ENCODE measurements at places on chromosomes 12 and 14. TPM values are rescaled to one million over a fixed set of nuclear protein-coding genes. Genes with fewer than 3 reads are reported as not detected.
A peak's percentile ranks its signal among the peaks of the same experiment; 100 is the strongest.

GRCh38 chr12:88993651-88994050, 358.6 kb downstream of the DUSP6 start:
- DNase-seq = no peak

- no peak for DNase-seq
Observed at GRCh38 chr14:61474015-61474414, 152.6 kb downstream of the PRKCH start.

GRCh38 chr12:93361151-93361919, 16.4 kb upstream of the NUDT4 start:
- DNase-seq = no peak

- no peak for DNase-seq
Observed at GRCh38 chr14:35391388-35391710, 13.2 kb downstream of the NFKBIA start.

- DNase-seq = no peak
Observed at GRCh38 chr12:124578445-124578844, 11.0 kb upstream of the NCOR2 start.

- no peak for DNase-seq
Observed at GRCh38 chr14:84027351-84027750, 1502.6 kb upstream of the FLRT2 start.

GRCh38 chr12:43462741-43463140, 89.3 kb downstream of the ADAMTS20 start:
- no peak for DNase-seq

- DNase-seq = no peak
Observed at GRCh38 chr14:77085538-77085937, 12.5 kb upstream of the CIPC start.

DNA sequence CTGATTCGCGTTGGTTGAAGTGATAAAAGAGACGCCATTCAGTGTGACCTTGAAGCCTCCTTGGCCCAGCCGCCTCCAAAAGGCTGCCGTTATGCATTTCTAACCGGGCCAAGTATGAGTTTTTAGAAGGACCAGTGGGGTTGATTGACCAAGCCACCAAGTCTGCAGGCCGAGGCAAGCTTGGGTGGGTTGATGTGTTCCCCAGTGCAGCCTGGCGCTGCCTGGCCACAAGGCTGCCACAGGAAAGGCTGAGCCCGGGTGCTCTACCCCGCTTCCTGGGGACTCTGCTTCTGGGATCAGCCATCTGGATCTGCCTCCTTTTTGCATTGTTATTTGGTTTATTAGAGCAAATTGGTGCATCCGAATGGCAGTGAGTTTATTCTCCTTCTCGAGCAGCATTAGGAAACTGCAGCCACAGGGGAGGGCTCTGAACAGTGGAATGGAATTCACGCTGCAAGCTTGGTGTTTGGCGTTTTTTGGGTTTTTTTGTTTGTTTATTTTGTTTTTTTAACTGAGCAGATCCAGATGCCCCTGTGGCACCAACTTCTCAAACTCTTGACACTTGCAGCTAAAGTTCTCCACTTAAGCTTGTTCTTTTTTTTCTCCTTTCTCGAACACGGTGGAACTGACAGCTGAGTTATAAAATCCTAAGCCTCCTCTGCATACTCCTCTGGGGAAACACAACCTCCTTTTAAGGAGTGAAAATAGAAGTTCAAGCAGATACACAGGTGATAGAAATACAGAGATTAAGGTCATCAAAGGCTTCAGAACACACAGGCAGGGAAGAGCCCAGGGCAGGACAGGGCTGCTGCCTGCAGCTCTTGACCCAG, 145.4 kb upstream of the FKBP4 start:
- peak; percentile 76 for DNase-seq

GRCh38 chr14:67938071-67938470, 118.5 kb downstream of the RAD51B start:
- no peak for DNase-seq

DNA sequence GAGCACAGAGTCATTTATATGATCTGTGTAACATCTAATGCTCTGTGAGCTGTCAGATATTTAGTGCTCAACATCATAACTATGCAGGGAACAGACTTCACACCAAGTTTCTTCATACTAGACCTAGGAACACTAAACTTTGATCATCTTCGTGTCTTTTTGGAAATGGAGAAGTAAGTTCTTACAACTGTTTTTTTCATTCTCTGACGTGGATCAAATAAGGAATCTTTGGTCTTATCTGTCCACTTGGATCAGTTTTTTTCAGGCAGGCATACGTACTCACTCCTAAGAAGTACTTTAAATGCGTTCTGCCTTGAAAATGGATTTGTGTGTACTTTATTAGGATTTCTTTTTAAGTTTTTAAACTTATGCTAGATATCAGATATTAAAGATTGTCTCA, 191.0 kb downstream of the FBXL14 start:
- DNase-seq = no peak

GRCh38 chr14:103488071-103488470, 34.6 kb downstream of the CKB start:
- DNase-seq = no peak

GRCh38 chr14:22536853-22537338, 52.1 kb downstream of the DAD1 start:
- DNase-seq = no peak

- no peak for DNase-seq
Observed at GRCh38 chr12:96136161-96136560, 58.0 kb upstream of the ELK3 start.

DNA sequence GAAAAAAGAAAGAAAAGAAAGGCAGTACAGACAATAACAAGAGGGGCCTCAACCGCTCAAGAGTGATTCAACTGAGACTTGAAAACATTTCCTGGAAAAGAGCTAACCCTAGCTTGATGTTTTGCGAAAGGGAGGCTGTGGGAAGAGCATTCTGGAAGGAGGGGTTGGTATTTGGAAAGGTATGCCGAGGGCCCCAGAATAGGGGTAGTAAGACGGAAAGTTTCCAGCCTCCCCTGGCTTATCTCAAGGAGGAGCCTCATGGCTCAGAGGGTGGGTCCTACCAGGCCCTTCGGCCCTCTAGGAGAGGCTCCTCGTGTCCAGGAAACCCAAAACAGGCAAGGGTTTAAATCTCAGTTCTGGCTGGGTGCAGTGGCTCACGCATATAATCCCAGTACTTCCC, 8.4 kb downstream of the RNU4-2 start:
- DNase-seq = no peak

- DNase-seq = peak; percentile 53
Observed at GRCh38 chr12:49346659-49347310, at the start of gene DNAJC22. DNAJC22 (plus strand) TSS chr12:49346888; CDS start chr12:49348873, 1,985 bp downstream.

GRCh38 chr12:98814254-98814653, 169.2 kb downstream of the APAF1 start:
- no peak for DNase-seq

DNA sequence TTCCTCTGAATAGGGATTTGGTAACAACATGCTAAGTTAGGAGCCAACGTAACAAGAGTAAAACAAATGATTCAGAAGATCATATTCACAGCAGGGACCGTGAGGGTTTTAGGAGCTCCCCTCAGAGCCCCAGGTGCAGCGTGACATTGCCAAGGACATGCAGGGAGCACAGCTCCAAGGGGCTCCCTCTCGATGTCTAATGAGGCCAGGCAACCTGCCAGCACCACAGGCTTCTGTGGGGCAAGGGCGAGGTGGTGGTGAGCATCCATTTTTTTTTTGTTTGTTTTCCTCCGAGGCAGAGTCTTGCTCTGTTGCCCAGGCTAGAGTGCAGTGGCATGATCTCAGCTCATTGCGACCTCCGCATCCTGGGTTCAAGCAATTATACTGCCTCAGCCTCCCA, 95.1 kb upstream of the PTPRB start:
- no peak for DNase-seq

GRCh38 chr14:95077345-95077744, 80.0 kb downstream of the DICER1 start:
- no peak for DNase-seq

DNA sequence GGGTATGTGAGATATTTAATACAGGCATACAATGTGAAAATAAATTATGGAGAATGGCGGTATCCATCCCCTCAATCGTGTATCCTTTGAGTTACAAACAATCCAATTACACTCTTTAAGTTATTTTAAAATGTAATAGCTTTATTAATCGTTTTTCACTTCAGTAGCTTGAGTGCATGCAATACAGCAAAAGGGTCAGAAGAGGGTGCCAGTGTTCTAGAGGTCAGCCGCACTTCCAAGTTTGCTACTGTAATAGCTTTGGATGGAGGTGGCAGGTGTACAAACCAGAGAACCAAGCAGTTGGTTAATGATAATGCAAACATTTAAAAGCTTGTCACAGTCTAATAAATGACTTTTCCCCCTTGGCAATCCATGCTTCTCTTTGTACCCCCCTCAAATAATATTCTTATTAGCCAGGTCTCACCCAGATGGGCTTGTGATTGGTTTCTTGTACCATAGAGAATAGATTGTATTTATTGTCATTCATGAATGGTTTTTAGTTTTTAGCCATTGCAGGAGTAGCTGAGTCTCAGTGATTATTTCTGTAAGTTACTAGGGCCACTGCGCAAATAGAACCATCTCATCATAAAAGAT, 127.0 kb downstream of the ERC1 start:
- DNase-seq = no peak

GRCh38 chr14:57712102-57712501, 153.8 kb downstream of the SLC35F4 start:
- DNase-seq = no peak

DNA sequence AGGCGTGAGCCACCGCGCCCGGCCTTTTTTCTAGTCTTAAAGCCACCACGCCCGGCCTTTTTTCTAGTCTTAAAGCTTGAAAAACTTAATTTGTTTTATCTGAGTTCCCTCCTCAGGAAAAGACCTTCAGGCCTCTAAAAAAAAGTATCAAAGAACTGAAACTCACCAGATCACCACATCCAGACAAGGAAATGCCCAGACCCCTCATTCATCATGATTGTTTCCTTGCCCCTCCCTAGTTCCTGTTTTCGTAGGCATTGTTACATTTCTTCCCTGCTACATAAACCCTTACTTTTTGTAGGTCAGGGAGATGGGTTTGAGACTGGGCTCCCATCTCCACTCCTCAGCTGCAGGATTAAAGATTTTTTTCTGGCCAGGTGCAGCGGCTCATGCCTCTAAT, 21.1 kb upstream of the VWF start:
- DNase-seq = no peak

- DNase-seq = no peak
Observed at GRCh38 chr14:78022059-78022458, 148.1 kb upstream of the NRXN3 start.

GRCh38 chr12:72901685-72902084, 629.5 kb downstream of the TRHDE start:
- no peak for DNase-seq

- no peak for DNase-seq
Observed at GRCh38 chr12:121980191-121980891, 41.3 kb upstream of the BCL7A start.

DNA sequence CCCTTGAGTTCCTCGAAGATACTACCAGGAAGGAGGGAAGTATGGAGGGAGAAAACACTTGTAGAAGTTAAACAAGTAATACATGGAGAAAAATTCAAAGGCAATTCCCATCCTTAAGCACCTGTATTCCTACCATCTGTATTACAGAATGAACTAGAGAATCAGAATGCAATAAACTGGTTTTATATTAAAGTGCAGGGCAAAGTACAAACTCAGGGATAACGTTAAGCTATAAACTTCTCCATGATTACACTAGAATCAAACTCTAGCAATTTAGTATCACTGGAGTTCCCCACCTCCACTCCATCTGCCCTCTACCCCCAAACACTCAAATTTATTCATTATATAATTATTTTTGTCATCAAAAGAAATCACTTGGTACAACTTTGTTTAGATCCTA, 13.1 kb downstream of the PAWR start:
- no peak for DNase-seq

DNA sequence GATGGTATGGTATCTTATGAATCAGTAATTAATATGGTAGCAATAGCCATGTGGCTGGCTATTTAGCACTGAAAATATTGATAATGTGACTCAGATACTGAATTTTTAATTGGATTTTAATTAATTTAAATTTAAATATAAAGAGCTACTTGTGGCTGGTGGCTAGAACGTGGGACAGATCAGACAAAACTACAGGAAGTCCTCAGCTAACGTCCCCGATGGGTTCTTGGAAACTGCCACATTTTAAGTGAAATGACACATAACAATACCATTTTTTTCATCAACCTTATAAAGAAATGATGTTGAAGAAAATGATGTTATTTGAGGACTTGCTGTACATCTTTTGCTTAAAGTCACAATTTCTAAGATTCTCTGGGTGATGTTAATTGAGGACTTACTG, 138.1 kb upstream of the FLRT2 start:
- no peak for DNase-seq

DNA sequence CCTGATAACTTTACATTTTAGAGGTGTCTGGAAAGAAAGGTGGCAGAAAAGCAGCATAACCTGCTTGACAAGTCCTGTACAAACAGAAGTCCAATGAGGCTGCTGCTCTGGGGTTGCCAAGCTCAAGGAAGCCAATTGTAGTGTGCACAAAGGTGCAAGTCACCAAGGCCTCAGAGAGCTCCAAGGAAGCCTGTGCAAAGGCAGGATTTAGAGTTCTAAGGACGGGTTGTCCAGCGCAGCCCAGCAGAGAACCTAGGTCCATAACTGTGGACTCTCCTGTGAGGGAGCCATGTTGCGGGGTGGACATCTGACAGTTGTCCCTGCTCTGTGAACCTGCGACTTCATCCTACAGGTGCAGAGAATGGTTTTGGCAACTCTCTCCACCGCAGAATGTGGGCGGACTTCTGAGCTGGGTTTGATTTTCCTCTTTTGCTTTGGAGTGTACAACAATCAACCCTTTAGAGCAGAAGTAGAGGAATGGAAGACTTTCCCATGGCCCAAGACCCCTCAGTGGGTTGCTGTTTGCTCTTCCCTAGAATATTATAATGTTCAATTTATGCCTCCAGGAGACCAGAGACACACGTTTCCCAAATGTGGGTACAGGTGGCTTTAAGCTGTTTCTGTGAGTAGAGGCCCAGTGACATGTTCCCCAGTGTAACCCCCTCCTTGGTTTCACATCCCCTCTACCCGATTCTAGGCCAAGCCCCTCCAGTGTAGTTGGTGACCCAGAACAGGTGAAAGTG, 81.0 kb downstream of the ETV6 start:
- DNase-seq = no peak

The RIPK3 gene
- total RNA-seq = 12.7 TPM

The JPH4 gene
- 1.1 TPM for total RNA-seq

The GPR162 gene
- 7.0 TPM for total RNA-seq

The AMDHD1 gene
- total RNA-seq = 0.42 TPM

The HOXC9 gene
- total RNA-seq = 0.42 TPM

The ERBB3 gene
- total RNA-seq = 1.9 TPM

The STON2 gene
- 20.8 TPM for total RNA-seq

The PACS2 gene
- total RNA-seq = 84.3 TPM

The ABHD12B gene
- not detected for total RNA-seq

The E2F7 gene
- 0.22 TPM for total RNA-seq

The SCN8A gene
- 1.2 TPM for total RNA-seq

Measured in mesenteric fat pad (tissue), 1 donor.